Stimulated activated CD8-positive, alpha-beta memory T cell treated with anti-CD3 and anti-CD28 coated beads, Interleukin-15, amount 100 ng/mL, for 4 hours (primary cell): ENCODE measurements at places on chromosomes 2 and 18.

GRCh38 chr2:158266111-158266510, 164.4 kb downstream of the UPP2 start:
- DNase-seq, result no peak

GRCh38 chr2:235352541-235352940, 141.3 kb upstream of the AGAP1 start:
- DNase-seq, result no peak

DNA sequence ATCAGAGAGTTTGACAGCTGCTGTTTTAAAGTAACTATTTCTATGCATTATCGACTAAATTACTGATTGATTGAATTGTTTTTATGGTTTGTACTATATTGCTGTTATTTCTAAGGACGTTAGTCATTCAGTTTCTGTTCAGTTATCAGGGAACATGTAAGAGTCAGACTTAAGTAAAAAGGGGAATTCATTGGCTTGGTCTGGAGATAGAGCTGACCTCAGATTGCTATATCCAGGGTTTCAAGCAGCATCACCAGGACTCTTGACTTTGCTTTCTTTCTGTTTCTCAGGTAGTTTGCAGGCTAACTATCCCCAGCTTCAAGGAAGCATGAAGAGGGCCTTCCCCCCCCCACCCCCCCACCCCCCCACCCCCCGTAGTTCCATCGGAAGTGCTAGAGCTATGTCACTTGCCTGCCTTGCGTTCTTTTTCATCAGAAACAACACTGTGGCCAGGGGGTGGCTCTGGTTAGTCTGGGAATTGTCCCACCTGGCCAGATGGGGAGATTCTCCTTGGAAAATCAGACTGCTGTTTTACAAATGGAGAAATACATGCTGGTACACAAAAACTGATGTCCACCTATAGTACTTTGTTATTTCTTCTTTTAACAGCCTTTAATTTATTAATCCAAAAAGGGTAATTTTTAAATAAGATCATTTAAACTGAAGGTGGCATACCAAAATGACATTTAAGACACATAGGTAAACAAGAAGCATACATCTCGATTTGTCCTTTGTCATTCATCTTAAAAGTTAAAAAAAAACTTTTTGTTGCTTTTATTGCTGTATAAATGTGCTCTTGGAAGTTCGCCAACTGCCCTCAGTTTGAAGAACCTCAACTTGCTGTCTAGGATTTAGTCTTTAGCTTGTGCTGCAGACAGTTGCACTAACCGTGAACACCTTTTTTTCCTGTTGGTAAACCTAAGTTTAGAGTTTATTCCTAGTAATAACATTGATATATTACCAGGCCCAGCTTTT, 9.4 kb downstream of the SMAD4 start:
- DNase-seq, result no peak

DNA sequence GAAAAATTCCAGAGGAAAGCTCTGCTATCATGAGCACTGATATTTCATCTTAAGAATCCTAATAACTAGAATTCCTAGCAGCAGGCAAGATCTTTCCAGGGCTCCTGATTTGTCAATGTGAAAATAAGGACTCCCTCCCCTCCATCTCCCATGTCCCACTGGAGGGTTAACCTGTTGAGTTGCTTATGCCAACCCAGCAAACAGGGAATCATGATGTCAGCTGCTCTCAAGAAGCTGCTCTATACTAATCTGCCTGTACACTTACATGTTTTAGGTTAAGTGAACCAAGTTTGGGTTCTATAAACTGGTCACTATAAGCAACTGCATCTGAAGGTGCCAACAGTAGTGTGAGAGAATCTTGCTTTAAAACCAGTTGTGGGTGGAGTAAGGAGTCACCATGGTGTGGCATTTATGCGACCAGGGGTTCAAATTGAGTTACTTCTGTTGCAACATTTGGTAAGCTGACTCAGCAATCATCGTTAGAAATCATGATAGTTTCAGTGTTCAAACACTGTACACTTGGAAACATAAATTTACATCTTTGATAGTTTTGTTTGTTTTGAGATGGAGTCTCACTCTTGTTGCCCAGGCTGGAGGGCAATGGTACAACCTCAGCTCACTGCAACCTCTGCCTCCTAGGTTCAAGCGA, 53.4 kb downstream of the STK25 start:
- no peak for DNase-seq

DNA sequence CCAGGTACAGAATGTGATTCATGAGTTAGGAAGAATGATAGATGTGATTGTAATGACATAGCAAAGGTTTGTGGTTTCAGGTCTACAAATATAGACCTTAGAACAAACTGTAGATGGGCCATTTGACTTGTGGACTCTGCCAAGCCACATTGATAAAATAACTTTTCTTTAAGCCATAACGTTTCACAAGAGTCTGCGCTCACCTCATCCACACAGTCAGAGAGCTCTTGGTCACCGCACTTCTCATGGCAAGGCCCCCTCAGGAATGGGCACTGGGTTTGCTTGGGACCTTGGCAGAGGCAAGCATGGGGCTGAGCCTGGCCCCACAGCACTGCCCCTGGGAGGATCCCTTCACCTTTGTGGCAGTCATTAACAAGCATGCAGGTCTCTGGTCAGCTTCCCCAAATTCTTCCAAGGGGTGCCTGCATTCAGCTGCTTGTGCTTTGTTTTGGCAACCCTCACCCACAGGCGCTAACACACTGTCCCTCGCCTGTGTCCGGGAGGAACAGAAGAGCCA, 14.0 kb downstream of the ARMC9 start:
- DNase-seq, result no peak

DNA sequence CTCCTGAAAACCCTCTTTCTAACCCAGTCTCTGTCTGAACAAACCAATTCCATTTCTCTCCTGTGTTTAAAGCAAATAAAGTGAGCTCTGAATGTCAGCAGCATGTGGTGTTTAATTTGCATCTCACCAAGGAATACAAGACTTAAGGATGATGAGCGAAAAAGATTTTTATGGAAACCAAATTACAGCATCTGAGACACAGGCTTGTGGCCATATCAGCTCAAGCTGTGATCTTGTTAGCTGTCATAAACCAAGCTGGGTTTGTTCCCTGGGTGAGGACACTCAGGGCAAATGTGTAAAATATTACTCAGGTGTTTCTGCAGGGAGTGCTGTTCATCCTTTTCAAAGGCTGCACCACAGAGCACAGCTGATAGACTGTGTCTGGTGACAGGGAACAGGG, 129.3 kb upstream of the REV1 start:
- DNase-seq, result no peak

GRCh38 chr2:121790276-121790956, 35.0 kb downstream of the TSN start:
- DNase-seq, result no peak

DNA sequence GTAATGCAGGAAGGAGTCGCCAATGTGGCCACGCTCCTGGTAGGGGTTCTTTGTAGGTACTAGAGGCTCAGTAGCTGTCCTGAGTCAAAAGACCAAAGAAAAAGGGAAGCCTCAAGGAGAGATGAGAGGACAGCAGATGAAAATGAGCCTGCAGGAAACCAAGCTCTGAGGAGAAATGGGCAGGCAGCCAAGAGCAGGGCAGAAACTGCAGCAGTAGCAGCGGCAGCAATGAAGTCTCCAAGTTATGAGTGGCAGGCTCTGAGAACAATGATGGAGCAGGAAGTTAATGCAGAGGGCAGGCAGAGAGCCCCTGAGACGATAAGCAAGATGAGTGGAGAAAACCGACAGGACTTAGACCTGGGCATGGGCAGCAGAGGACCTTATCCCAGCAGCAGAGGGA, 48.2 kb upstream of the TMEM200C start:
- DNase-seq, result no peak

DNA sequence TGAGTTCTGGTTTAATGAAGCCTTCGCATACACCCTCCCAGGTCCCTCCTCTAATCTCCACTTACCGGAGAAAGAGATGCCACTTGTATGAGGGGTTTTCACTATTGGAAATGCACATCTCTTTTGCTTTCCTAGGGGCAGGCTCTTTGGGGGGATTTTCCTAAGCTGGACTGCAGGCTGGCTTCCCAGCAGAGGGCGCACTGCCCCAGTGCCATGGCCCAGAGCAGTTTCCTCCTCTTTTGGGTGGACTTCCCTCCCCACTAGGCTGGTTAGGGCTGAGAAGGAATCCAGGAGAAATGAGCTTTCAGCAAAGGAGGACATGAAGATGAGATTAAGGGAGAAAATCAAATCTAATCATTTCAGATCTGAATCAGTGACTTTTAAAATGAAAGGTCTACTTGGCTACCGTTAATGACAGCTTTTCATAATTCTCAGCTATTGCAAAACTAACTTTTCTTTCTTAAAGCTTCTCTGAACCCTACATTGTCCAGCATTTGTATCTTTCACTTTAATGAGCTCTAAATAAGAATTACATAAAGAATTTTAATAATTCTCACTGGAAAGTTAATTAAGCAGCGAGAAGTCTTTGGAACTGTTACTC, 784.1 kb upstream of the FANCL start:
- no peak for DNase-seq

GRCh38 chr2:54411801-54412354, 44.2 kb upstream of the SPTBN1 start:
- no peak for DNase-seq

DNA sequence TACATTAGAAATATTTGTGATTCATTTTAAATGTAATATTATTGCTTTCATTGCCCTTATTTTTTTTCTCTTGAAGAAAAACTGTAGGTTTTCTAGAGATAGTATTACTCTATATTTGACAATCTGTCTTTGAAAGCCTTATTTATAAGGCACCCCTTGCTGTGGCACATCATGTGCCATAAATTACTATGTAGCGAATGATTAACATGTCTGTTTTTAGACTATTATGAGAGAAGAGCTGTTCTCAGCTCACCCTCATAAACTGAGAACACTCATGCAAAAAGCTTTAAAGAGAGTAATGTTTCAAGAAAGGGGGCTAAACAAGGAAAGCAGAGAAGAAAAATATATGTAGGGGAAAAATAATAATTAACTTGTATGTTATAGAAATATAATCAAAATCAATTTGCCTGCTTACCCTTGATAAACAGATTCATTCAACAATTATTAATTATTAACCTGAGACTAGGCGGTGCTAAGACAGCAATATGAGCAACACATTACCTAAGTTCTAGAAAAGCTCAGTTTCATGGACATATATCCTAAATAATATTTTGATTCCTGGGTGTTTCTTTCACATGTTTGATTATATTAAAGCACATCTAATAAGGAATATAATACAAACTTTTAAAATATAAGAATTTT, 69.0 kb downstream of the RAB3GAP1 start:
- no peak for DNase-seq

GRCh38 chr18:8998481-8999217, 103.8 kb upstream of the NDUFV2 start:
- DNase-seq, result no peak

- DNase-seq, result no peak
Observed at GRCh38 chr2:218378053-218378452, 4.0 kb upstream of the SLC11A1 start.

DNA sequence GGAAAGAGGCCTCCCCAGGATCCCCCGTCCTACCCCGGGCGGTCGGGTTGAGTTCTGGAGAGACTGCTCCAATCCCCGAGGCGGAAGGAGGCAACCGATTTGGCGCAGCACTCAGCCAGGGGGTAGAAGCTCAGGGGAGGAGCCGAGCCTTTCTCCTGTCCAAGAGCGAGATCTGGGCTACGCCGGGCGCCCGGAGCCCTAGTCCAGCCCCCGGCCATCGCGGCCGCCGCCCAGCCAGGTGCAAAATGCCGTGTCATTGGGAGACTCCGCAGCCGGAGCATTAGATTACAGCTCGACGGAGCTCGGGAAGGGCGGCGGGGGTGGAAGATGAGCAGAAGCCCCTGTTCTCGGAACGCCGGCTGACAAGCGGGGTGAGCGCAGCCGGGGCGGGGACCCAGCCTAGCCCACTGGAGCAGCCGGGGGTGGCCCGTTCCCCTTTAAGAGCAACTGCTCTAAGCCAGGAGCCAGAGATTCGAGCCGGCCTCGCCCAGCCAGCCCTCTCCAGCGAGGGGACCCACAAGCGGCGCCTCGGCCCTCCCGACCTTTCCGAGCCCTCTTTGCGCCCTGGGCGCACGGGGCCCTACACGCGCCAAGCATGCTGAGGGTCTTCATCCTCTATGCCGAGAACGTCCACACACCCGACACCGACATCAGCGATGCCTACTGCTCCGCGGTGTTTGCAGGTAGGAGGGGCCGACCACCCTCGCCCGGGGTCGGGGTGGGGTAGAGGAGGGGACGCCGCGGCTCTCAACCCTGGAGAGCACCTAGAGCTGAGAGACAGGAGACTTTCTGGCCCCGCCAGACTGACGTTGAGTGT, at the start of gene DYSF:
Gene DYSF (plus strand): TSS at position 158 of the 817 bp plus-strand sequence.
- no peak for DNase-seq

GRCh38 chr2:138078153-138078552, 113.9 kb downstream of the HNMT start:
- no peak for DNase-seq

- peak; percentile 21 for DNase-seq
Observed at GRCh38 chr2:85577386-85578242, at the start of gene VAMP8. VAMP8 (plus strand) TSS chr2:85577586; CDS start chr2:85577647, 61 bp downstream.

DNA sequence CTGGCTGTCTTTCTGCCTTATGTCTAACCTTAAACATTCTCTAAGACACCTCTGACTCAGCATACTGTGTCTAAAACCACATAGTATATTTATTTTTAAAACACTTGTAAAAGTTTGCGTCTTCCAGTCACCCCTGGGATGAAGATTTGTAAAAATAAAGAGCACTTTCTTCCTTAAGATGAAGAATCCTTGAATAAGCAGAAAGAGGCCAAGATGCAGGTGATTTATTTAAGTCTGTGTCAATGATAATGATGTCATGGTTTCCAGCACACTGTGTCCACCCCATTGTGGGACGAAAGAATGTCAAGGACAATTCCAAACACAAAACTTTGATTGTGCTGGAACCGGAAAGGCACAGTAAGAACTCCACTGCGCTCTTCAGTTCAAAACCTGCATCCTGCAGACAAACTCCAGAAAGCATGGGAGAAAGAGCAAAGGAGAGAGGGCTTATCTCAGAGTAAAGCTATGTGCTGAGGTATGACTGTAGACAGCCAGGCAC, 92.9 kb downstream of the ZEB2 start:
- no peak for DNase-seq

- DNase-seq, result no peak
Observed at GRCh38 chr18:70261141-70261788, 27.6 kb upstream of the SOCS6 start.

GRCh38 chr2:21452263-21452662, 328.5 kb downstream of the TDRD15 start:
- no peak for DNase-seq

GRCh38 chr2:2581331-2582159, 250.5 kb upstream of the MYT1L start:
- DNase-seq, result no peak

GRCh38 chr2:155867564-155867963, 465.0 kb downstream of the NR4A2 start:
- DNase-seq, result no peak

GRCh38 chr2:82120654-82121053, 1816.1 kb upstream of the LRRTM1 start:
- DNase-seq, result no peak
